ENCODE measurements at places on chromosomes 7 and 10.

GRCh38 chr10:60892571-60892970, 51.4 kb downstream of the RHOBTB1 start:
- DNase-seq: no peak

DNA sequence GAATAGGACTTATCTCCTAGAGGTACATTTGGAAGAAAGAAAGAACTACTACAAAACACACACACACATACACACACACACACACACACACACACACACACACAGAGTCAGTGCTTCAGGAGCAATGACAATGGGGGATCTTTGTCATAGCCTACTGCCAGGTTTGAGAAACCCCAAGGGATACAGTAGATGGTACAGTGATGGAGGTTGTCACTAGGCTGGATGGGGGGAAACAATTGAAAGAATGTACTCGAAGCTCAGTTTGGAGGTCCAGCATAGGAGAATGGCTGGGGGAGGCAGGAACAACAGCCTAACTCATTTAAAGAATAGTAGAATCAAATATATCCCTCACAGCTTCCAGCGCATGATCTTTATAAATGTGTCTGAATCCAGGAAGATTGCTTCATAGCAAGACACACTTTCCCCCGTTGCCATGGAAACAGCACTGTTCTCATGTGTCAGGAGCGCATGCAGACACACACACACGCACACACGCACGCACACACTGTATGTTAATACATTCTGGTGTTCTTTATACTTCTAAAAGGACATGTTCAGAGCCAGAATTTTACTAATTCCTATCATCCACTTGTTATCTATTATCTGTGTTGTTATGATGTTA, 32.6 kb upstream of the ZNRF2 start:
- DNase-seq: no peak

DNA sequence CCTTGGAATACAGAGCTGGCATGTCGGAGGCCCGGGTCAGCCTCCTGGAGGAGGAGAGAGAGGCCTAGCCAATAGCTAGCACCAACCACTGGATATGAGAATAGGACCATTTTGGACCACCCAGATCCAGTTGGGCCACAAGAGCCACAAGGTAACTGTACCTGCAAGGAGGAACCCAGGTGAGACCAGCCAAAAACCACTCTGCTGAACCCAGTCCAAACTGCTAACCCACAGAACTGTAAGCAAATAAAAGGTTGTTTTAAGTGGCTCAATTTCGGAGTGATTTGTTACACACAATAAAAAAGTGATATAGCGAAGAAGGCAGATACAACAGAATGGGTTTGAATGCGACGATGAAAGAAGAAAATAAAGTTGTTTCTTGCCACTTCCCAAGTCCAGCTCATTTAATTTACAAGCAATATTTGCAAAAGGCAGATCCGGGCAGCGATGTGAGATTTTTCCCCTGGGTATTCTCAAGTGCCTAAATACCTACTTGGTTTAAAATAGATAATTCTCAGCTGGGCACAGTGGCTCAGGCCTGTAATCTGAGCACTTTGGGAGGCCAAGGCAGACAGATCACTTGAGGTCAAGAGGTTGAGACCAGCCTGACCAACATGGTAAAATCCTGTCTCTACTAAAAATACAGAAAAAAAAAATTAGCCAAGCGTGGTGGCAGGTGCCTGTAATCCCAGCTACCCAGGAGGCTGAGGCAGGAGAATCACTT, 23.1 kb downstream of the ZNF467 start:
- no peak for DNase-seq

GRCh38 chr10:131925011-131925649, 24.3 kb downstream of the PPP2R2D start:
- no peak for DNase-seq

DNA sequence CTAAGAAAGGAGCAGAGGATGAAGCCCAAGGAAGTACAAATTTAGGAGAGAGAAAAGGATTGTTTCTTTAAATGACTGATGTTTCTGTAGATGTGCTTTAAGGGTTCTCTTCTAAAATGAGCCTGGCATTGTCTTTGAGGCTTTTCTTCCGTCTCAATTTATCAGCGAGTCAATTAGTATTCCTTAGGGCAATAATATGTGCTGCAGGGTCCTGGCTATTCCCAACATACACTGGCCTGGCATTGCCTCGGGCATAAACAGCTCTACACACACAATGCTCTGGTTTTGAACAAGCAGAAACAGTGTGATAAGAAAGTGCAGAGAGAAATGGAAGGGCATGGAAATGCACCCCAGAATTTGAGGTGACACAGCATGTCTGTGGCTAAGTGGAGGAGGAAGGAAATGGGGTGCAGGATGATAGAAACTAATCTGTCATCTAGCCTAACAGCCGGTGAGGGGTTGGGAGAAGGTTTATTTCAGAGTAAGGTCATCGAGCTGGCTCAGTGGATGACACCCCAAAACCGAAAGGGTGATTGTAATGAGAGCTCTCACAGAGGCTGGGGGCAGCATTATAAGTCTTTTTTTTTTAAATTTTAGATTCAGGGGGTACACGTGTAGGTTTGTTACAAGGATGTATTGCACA, 67.5 kb upstream of the ARHGAP21 start:
- no peak for DNase-seq

- peak; percentile 30 for DNase-seq
These were observed 5.0 kb upstream of the ANKRD61 start for GRCh38 chr7:6026011-6026819.

DNA sequence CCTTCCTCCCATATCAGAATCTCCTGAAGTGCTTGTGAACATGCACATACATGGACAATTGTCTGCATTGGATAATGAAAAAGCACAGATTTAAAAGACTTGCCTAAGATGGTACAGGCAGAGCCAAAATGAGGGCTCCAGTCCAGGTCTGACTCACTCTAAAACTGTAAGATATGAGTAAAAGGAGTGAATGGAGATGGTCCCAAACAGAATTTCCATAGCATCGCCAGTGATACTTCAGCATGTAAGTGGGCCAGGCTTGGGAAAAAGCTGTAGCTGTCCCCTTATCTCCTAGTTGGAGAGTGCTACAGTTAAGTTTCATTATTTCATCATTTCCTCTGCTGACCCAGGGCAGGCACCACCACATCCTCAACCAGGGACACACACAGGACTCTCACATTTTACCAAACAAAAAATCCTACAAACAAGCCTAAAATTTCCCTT, 26.4 kb upstream of the IL6 start:
- DNase-seq: no peak

- DNase-seq: no peak
These were observed 37.5 kb downstream of the CASD1 start for GRCh38 chr7:94547126-94547525.

DNA sequence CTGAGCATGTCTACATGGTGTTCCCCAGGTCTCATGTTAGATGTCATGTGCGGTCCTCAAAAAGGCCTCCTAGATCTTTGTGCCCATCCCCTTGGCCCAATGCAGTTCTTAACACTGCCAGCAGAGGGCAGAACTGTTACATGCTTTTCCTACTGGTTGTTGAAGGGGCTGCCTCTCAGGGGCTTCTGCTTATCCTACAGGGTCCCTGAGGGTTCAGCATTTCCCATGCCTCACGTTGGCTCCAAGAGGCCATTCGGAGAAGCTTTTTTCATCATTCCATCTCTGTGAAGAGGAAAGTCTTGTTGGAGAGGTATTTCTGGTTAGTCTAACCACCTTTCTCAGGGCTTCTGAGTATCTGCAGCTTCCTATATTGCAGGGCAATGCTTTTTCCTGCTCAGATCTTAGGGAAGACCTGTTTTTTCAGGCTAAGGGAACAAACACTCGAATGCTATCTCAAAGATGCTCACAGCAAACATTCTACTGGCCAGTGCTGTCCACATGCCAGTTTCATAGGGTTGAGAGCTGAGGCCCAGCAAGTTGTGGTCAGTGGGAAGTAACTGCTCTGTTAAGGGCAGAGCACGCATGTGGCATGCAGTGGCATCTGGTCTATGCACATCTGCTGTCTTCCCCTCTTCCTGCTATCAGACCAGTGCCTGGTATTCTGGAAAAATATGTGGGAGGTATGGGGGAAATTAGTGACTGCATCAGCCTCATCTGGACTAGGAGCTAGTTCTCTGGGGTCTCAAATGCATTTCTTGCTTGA, 31.5 kb downstream of the MBL2 start:
- DNase-seq: no peak

GRCh38 chr7:103947026-103947655, 42.3 kb downstream of the RELN start:
- DNase-seq: no peak

Data from stimulated activated CD8-positive, alpha-beta memory T cell treated with anti-CD3 and anti-CD28 coated beads, Interleukin-12 subunit alpha, Interleukin-12 subunit beta, amount 100 ng/mL, for 4 hours (primary cell).